ENCODE measurements at places on chromosomes 2 and 18.

DNA sequence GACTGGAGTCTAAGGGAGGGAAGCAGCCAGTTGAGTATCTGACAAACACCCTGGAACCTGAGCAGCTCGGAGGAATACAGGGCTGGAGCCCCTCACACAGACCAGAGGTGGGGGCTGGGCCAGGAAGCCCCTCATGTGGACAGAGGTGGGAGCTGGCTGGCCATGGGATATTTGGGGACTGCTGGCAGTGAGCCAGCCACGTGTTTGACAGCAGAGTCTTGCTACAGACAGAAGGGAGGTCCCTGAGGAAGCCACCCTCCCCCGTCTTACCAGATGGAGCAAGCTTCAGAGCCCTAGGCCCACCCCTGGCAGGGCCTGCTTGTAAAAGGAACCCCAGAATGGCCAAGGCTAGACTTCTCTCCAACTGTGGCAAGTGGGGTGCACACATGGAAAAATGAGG, 3.6 kb upstream of the MTERF4 start:
- DNase-seq: no peak

- no peak for DNase-seq
Observed at GRCh38 chr2:97645112-97645694, 659 bp upstream of the COX5B start.

DNA sequence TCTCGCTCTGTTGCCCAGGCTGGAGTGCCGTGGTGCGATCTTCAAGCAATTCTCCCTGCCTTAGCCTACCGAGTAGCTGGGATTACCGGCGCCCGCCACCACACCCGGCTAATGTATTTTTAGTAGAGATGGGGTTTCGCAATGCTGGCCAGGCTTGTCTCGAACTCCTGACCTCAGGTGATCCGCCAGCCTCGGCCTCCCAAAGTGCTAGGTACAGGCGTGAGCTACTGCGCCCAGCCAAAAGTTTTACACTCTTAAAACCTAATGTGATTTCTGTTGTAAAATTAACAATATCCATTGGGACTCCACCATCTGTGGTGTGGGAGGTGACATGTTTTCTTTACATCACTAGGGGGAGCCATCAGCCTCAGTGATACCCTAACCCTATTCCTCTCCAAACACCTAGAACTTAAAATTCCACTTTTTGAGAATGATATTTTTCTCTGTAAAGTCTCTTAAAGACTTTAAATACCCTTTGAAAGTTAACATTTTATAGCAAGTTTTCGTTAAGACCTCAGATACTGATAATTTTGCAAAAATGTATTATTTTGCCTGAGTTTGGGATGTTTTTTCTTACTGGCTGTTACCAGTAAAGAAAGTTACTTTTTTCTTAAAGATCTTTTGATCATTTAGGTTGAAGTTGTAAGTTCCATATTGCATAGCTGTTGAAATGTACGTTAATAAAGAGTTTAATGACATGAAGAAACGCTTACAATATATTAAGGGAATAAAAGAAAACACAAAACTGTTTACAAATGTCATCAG, 11.6 kb upstream of the EIF2AK2 start:
- DNase-seq: no peak

DNA sequence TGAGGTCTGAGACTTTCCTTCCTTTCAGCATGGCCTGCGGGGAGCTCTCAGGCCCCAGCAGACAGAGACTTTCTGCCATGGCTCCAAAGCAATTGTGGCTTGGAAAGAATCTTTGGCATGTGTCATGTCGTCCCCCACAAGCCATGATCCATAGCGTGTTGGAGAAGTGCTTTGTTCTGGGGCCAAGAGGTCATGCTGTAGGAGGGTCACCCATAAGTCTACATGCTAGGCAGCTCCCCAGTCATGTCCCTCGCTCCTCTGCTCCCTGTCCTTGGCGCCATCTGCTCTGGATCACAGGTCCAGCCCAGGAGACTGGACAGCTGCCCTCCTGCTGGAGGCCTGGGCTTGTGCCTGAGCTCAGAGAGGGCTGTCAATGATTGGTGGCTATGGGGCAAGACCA, 78.8 kb upstream of the LCLAT1 start:
- no peak for DNase-seq

GRCh38 chr2:210577263-210578071, 21.1 kb downstream of the CPS1 start:
- no peak for DNase-seq

DNA sequence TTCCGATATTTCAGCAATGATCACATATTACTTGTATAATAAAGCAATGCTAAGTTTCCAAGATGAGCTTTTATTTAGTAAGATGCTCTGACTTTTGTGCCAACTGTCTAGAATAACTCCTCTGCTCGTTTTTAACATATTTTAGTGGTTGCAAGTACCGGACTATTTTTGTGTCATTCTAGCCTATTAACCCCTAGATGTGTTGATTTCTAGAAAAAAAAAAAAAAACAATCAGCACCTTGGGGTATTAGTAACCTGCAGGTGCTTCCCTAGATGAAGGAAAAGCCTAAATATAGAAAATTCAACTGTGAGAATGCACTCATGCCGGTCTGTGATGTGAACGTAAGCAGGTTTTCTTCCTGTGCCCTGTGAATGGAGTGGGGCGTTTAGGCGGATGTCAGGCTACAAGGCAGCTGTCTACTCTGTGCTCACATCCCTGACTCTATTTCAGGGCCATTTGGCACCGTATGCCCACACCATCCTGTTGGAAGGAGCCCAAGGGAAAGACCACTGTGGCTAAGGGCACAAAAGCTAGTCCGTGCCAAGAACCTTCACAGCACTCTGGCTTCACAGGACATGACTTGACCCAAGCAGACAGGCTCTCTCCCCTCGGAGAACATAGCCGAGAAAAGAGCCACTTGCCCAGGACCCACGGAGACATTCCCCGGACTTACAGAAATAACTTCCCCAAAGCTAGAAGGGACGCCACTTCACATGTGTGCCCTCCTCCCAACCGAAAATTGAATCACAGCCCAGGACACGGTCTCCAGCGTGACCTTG, 60.9 kb upstream of the AGAP1 start:
- DNase-seq: no peak

DNA sequence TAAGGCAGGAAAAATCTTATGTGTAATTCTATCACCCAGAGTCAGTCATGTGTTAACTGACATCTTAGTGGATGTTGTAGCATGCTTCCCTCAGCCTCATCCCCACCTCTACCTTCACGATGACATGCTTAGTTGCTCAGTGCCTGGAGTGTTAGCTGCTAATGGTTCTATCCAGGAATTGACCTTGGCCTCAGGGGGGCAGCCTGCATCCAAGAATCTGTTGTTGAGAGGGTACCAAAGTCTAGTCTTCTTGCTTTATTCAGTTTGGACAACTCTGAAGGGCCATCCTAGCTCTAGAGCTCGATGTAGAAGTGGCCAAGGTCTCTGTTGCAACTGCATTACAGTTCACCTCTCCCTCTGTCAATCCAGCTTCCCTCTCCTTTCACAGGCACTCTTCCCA, 61.2 kb downstream of the ACYP2 start:
- DNase-seq: no peak

GRCh38 chr18:2441544-2441943, 129.8 kb downstream of the METTL4 start:
- DNase-seq: no peak

DNA sequence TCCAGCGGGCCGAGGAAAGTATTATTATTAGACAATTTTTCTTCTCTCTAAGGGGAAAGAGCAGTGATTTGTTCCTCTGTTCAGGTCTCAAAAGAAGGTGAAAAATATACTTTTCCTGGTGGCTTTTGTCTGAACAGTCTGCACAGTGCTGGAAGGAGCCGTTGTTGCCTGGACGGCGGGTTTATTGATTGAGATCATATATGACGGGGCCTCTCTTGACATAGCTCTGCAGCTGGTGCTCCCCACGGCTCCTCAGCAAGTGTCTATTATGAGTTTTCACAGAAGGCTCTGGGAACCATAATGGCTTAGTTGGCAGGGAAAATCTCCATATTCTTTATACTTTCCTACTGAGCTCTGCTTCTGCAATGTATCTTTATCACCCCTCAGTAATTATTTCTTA, 42.9 kb downstream of the FSHR start:
- no peak for DNase-seq

- no peak for DNase-seq
Observed at GRCh38 chr2:172943539-172943938, 132.1 kb upstream of the MAP3K20 start.

DNA sequence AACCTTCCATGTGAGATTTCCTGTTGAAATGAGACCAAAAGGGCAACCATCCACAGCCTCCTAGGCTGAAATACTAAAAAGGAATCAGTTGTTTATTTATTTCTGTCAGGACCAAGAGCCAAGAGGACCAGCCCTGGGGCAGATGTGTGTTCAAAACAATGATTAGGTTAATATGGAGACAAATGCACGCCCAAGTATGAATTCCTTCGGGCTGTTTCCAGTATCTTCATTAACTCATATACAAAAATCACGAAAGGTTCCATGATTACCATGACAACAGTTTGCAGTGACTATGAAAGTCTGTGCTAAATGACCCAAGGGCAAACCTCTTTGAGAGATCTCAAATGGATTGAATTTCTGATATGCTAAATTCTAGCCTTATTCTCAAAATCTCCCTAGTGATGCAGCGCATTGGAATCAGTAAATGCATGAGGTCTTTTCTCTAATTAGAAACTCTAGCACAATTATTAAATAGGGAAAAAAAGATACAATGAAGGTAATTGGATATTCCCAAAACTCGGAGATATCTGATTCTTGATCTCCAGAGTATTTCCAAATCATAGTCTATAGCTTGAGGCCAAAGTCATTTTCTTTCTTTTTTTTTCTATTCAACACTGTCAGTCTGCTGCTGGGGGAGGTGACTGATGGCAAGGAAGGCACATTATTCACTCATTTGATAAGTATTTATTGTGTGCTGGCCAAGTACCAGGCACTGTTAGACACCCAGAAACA, 35.6 kb downstream of the VIT start:
- DNase-seq: no peak

GRCh38 chr2:4175343-4175742, 472.0 kb downstream of the DCDC2C start:
- no peak for DNase-seq

DNA sequence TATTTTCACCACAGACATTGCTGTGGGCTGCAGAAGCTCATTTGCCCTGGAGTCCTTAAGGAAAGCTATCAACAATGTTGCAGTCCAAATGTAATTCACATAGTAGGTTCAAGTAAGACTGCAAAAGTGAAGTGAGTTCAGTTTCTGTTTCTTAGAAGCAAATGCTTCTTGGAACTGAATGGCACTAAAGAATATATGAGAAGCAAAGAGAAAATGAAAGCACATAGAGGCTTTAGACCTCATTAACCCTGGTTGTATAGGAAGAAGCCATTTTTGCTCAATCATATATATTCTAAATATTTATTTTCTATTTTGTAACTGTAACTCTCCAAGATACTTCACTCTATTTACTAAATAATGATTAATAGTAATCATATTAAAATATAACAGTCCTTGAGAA, 292.0 kb downstream of the ZNF804A start:
- no peak for DNase-seq

DNA sequence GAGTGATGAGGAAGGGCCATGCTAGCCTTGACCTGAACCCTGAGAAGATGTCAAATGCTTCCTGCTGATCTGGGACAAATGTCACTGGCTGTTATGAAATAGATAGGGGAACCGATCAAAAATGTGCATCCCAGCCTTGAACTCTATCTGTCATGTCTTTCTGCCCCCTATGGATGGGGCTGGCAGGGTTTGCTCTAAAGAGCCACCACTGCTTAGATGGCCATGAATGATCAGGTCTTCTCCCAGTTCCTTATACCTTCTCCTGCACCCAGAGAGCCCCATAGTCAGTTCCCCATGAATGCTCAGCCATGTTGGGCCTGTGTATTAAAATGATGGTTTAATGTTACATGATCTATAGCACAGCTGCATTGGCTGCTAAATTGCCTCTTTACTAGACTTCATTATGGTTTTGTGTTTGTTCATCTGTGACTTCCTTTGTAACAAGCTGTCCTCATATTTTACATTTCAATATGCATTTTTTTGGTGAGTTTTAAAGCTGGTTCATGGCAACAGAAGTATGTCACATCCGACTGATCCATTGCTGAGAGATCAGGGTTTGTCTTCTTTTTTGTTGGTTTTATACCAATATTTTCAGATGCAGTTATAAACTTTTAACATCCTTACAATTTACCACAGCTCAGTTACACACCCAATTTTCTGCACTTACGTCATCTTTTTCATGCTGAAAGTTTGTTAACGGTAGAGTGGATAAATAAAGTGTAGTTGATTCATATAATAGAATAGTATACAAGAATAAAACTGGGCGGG, 56.3 kb upstream of the SMAD2 start:
- DNase-seq: no peak

GRCh38 chr18:67433971-67434370, 82.5 kb downstream of the DSEL start:
- DNase-seq: no peak

DNA sequence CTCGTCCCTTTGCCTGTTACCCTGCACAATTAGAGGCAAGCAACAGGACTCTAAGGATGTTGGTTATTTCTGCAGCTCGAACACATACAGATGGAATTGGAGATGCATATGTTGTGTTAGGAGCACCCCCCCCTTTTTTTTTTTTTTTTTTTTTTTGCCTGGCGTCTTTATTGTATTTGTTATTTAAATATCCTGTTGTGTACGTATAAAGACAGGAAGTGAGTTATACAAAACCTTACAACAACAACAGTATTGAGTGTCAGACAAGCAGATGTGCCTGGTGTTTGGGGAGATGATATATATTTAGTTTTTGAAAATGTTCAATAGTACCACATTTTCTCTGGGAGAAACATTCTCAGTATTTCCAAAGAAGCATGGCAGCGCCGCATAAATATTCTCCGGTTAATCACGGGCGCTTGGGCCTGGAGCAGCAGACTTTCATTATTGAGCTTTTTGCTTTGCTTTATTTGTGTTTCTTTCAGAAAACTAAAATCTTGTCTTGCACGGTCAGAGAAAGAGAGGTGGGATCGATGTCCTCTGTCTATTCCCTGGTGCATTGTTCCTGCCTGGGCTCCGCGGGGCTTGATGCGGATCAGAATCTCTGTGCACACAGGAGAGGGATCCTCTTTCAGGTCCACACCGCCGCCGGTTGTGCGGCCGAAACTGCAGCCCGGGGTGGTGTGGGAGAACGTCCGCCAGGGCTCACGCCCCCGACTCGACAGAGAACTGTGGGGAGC, 23.2 kb upstream of the ZNF516 start:
- DNase-seq: no peak

- DNase-seq: no peak
Observed at GRCh38 chr2:152298754-152299153, 36.2 kb upstream of the FMNL2 start.

DNA sequence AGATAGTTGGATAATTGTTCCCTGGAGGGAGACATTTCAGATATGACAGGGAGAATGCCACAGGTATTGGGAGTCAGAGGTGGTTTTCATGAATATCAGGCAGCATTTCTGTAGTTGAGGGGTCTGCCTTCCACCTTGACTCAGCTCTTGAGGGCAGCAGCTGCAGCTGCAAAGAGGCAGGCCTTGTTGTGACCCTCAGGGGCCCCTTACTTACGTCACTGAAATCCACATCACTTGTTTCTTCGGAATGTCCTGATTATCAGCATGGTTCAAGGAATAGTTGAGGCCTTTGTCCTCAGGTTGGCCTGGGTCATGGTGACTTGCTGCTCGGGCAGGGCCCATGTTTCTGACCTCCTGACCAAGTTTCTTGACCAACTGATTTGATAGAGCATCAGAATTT, 46.9 kb downstream of the TMEM17 start:
- DNase-seq: no peak

GRCh38 chr18:26809346-26809745, 56.2 kb downstream of the AQP4 start:
- no peak for DNase-seq

All from stimulated activated CD8-positive, alpha-beta memory T cell treated with anti-CD3 and anti-CD28 coated beads, Interleukin-12 subunit alpha, Interleukin-12 subunit beta, amount 100 ng/mL, for 1 hour (primary cell).